ENCODE measurements at places on chromosomes 13 and 19.

- no peak for DNase-seq
Measured at GRCh38 chr19:4064496-4065260, 2.0 kb downstream of the ZBTB7A start.

DNA sequence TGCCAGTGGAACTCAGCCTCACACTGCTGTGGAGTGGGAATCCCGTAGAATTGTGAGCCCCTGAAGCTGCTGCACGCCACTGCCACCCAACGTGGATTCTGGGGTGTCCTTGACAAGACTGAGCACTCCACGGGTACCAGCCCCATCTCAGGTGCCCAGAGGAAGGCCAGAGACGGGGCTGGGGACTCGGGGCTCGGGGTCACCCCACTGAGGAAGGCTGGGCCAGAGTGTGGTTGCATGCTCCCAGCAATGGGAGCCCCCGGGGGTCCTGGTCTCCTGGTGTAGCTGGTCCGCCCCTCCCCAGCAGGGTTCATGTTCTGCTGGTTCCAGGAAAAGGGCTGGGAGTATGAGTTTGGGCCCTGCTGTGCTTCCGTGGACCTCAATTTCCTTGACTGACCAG is 15.2 kb downstream of the DAPK3 start:
- no peak for DNase-seq

DNA sequence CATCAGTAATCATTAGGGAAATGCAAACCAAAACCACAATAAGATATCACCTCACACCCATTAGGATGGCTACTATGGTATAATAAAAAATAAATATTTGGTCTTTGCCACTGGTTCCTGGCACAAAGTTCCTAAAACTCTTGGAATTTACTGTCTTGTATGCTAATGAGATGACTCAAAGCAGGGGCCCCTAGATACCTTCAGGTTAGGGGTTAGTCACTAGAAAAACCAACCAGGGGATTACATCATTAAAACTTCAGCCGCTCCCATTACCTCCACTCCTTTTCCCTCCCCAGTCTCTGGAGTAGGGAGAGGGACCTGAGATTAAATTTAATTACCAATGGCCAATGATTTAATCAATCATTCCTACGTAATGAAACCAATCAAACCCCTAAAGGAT is 49.6 kb downstream of the THSD1 start:
- no peak for DNase-seq

- no peak for DNase-seq
Measured at GRCh38 chr13:79395881-79396280, 10.2 kb downstream of the RBM26 start.

DNA sequence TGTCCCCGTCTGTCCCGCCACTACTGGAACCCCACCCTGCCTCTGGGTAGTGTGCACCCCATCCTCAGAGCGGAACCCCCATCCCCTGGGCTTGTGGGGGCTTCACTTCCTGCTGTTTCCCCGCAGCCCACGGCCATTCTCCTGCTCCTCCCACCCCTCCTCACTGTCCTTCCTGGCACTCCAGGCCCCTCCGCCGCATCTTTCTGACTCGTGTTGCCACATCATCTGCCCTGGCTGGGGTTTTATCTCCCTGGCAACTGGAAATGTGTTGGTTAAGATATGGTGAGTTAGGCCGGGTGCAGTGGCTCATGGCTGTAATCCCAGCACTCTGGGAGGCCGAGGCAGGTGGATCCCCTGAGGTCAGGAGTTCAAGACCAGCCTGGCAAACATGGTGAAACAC is 37.3 kb downstream of the KDM4B start:
- no peak for DNase-seq

- no peak for DNase-seq
Measured at GRCh38 chr13:59374691-59375090, 789.0 kb downstream of the DIAPH3 start.
